Ovary (tissue), 10 donors: ENCODE measurements at places on chromosomes 4 and X. TPM values are rescaled to one million over a fixed set of nuclear protein-coding genes. Genes with fewer than 3 reads are reported as not detected.

Gene NXF2
- not detected for polyA plus RNA-seq

Gene MAGEA8
- polyA plus RNA-seq: not detected

Gene HSPA4L
- 0.63 TPM for polyA plus RNA-seq

Gene SMARCA1
- polyA plus RNA-seq: 47.5 TPM

Gene MAGEB4
- polyA plus RNA-seq: not detected

Gene RAB33A
- polyA plus RNA-seq: 1.3 TPM

Gene POLA1
- polyA plus RNA-seq: 8.3 TPM

Gene FREM3
- not detected for polyA plus RNA-seq

Gene SHROOM2
- polyA plus RNA-seq: 9.7 TPM

Gene PDZD4
- 2.2 TPM for polyA plus RNA-seq
